ENCODE measurements at places on chromosomes 1 and 21.

GRCh38 chr1:59704716-59705115 is 110.0 kb upstream of the HOOK1 start:
- DNase-seq, result no peak

DNA sequence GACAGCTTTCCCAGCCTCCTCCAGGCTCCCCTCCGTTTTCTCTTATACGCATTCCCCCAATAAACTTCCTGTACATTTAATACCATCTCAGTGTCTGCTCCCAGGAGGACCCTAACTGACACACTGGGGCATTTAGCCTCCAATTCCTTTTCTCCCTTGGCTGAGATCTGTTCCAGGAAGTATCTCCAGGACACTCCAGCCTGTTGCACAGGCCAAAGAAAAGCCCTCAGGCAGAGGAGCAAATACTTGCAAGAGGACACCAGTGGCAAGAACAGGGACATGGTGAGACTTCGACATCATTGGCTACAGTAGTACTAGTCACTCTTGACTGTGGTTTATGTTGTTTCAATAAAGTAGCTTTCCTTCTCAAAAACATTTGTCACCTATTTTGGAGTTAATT is 4.7 kb upstream of the SYNJ1 start:
- DNase-seq, result no peak

DNA sequence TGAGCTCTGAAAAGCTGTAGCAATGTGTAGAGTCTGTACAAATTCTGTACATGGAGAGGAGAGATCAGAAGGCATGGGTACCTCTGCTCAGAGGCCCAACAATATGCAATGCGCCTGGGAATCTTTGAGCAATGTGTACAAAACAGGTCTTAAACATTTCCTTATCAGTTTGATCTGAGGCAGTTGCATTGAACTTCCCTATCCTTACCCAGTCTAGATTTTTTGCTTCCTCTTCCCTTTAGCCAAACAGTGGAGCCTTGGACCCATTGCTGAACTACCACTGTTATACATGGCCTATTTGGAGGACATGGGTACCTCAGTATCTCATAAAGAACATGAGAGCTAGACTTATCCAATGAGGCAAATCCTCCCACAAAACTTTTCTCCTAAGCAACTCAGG is 12.6 kb upstream of the MNDA start:
- no peak for DNase-seq

DNA sequence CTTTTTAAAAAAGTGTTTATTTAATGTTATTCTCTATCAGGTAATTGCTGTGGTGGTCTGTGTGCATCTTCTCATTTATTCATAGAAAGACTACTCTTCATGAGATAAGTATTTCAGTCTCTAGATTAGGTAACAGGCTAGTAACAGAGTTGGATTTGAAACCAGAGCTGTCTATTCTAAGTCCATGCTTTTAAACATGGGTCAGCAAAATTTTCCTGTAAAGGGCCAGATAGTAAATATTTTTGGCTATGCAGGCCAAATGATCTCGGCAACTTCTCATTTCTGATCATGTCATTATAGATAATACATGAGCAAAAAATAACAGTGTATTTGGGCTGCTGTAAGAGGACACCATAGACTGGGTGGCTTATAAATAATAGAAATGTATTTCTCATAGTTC is 485.6 kb upstream of the ZRANB2 start:
- DNase-seq, result no peak

DNA sequence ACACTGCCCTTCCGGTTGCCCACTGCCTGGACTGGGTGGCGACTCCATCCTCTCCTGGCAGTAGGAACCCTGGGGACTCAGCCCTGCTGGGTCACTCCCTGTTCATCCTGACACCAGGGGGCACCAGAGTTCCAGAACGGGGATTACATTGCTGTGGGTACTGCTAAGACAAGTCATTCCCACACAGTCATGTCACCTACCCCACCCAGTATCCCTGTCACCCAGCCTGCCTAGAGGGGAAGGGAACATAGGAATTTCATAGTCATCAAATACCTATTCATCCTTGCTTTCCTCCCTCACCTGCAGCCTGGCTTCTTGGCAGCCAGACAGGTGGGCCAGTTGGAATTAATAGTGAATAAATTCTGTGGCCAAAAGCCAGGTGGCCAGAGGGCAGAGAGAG is 9.8 kb upstream of the SFN start:
- DNase-seq, result peak; percentile 52

GRCh38 chr1:185644531-185644930 is 89.7 kb upstream of the HMCN1 start:
- DNase-seq, result no peak

GRCh38 chr1:22320587-22321344 is 130.9 kb upstream of the ZBTB40 start:
- peak; percentile 91 for DNase-seq

- DNase-seq, result no peak
These were observed 11.6 kb downstream of the UMODL1 start for GRCh38 chr21:42082501-42083360.

DNA sequence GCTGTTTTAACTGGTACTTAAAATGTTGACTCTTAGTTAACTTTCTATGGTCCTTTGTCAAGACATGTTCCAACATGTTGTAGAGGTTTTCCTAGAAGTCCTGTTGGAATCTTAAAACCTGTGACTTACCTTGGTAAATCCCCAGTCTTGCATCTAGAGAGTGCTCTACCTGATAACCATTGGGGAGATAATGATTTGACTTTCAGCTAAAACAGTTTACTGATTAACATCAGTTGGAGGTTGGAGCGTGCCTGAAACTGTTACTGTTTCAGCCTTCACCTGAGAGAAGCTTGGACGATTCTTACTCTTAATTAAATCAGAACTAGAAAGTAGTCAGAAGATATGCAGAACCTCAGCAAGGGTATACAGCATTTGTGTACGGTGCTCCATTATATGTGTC is 8.8 kb downstream of the MDM4 start:
- DNase-seq, result no peak

GRCh38 chr1:230068952-230069684 is 2.1 kb downstream of the GALNT2 start:
- DNase-seq, result peak; percentile 36

DNA sequence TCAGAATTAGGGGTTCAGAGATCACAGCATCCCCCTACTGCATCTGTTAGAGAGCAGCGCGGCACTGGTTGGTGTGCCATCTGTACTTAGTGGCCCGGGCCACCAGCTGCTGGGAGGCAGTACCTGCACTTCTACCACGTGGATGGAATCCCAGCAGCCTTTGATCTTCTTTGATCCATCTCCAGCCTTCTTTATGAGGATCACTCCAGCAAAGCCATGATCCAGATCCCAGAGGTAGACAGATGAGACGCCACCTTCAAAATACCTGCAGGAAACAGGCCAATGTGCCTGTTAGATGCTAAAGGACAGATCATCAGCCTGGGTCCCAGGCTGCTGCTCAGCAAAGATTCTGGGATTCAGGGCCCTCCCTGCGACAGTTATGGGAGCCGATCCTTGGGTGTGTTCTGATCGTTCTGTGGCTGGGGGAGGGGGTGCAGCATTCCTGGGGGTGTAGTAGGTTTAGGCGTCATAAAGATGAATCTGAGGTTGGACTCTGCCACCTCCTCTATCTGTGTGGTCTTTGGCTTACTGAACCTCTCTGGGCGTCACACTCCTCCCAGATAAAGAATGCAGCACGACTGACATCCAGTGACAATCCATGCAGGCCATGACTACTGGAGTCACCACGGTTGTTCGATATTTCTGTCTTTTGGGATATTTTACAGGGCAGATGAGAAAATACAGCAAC is 45.3 kb downstream of the SLC66A1 start:
- no peak for DNase-seq

GRCh38 chr1:37764888-37765441 is at the start of gene EPHA10:
Gene EPHA10, minus strand, starts transcription at chr1:37765120. Its CDS starts 54 bp downstream, at chr1:37765066.
- peak; percentile 69 for DNase-seq

GRCh38 chr1:210477328-210477924 is 148.7 kb downstream of the HHAT start:
- DNase-seq, result no peak

GRCh38 chr1:190226006-190226405 is 251.7 kb downstream of the BRINP3 start:
- peak; percentile 11 for DNase-seq

DNA sequence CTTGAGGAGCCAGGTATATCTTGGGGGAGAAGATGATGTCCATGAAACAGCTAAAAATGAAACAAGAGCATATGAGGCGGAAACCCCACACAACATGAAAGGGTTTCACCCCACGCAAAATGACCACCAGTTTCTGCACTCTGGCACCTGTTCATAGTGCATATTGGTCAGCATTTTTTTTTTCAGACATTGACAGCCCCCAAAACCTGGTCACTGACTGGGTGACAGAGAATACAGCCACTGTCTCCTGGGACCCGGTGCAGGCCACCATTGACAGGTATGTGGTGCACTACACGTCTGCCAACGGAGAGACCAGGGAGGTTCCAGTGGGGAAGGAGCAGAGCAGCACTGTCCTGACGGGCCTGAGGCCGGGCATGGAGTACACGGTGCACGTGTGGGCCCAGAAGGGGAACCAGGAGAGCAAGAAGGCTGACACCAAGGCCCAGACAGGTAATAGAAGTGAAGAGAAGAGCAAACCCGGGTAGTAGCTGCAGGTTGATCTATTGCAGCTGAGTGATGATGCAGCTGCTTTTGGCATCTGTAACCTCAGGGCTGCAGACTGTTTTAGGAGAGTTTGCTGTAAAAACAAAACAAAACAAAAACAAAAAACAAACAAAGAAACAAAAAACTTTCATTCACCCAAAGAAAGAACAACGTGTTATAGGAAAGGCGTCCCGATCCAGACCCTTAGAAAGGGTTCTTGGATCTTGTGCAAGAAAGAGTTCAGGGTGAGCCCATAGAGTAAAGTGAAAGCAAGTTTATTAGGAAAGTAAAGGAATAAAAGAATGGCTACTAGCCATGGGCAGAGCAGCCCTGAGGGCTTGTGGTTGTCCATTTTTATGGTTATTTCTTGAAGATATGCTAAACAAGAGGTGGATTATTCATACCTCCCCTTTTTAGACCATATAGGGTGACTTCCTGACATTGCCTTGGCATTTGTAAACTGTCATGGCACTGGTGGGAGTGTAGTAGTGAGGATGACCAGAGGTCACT is 51.0 kb downstream of the TNN start:
- no peak for DNase-seq

Data from NCI-H146 (cell line).